ENCODE measurements at places on chromosomes 5 and 9.

DNA sequence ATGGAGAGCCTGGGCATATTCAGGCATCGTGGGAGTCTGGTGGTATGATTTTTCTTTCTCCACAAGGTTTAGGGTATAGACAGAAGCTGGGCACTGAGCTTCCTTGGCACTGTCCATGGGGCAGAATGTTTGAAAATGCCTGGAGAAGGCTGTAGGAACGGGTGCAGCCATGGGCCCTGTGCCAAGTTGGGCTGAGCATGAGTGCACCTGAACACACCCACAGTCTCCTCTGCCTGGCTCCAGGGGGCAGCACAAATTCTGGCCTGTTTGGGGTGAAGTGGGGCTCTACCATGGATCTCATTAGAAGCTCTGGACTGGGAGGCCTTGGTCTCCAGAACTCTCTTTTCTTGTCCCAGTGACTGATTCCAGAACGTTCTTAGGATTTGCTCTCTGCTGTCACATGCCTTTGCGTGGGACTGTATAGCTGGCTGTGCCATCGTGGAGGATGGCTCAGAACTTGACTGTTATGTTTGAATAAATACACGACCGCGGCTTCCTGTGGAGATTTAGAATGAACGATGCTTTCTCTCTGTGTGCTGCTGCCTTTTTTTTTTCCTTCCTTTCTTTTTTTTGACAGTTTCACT, 229.8 kb downstream of the FANCC start:
- DNase-seq = no peak

GRCh38 chr5:61370506-61370905, 38.4 kb downstream of the ZSWIM6 start:
- DNase-seq = no peak

DNA sequence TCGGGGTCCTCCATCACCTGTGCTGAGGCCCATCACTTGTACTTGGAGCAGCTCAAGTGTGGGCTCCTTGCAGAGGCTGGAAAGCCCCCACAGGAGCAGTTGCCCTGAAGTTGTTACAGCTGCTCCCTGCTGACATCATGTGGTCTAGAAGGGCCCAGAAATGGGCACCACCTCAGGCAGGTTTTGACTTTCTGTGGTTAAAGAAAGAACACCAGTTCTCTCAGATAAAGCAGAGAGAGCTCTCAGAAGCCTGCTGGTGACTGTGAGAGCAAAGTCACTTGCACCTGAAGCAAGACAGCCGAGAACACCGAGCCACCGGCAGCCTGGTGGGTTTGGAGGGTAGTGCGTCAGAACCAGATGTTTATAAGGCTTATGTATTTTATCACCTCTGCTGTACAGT, 70.4 kb downstream of the MVB12B start:
- peak; percentile 16 for DNase-seq

GRCh38 chr9:79233542-79233941, 338.2 kb upstream of the TLE4 start:
- no peak for DNase-seq

DNA sequence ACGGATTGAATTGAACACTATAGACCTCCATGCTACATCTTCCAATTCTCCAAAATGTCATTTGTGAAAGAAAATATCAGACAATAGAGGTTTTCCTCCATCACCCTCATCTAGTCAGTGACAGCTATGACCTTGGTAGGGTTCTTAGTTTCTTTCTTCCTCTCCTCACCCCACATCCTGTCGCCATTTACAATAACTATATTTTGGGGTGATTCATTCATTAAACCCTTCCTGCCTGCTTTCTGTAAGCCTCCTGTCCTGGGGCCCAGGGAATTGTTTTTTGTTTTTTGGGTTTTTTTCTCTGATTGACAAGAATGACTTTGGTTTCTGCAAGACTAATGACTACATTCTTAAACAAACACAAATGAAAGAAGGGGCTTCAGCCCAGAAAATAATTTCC, 82.6 kb downstream of the PRELID2 start:
- DNase-seq = no peak

GRCh38 chr9:105994970-105995369, 300.6 kb downstream of the TMEM38B start:
- no peak for DNase-seq

DNA sequence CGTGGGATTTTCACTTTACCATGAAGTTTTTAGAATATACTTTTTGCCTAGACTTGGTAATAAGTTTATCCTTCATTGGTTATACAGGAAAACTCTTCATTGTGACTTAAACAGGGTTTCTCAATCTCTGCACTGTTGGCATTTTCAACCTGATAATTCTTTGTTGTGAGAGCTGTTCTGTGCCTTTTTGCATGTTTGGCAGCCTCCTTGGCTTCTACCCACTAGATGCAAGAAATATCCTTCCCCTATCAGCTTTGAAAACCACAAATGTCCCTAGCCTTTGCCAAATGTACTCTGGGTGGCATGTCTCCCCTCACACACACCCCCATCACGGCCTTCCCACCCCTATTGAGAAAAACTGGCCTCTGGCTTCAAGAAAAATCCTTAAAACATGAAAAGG, 180.9 kb downstream of the ESM1 start:
- DNase-seq = no peak

- no peak for DNase-seq
These were observed 81.4 kb downstream of the TTC39B start for GRCh38 chr9:15225564-15226126.

- DNase-seq = no peak
These were observed 109.9 kb downstream of the TMEM174 start for GRCh38 chr5:73282923-73283322.

GRCh38 chr5:56610093-56610698, 205.2 kb upstream of the MAP3K1 start:
- DNase-seq = peak; percentile 23

DNA sequence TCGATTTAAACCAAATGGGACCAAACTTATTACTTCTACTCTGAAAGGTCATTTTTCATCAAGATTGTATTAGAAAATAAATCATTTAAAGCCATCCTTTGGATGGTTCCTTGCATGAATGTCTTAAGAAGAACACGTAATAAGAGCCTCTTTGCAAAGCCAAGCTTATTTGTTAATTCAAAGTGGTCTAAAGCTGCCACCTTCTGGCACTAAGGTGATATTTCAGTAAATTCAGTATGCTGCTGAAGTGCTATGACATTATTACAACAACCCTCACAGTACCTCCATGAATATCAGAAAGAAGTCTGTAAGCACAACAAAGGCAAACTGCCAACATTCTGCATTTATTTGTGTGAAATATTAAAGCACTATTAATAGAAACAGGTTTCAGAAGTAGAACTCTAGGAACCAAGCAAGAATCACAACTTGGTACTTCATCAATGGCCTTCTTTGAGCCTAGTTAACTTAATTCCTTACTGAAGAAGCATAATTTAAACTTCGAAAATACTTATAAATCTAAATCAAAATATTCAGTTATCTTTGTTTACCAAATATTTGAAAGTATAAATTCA, 53.1 kb upstream of the TYRP1 start:
- DNase-seq = no peak

DNA sequence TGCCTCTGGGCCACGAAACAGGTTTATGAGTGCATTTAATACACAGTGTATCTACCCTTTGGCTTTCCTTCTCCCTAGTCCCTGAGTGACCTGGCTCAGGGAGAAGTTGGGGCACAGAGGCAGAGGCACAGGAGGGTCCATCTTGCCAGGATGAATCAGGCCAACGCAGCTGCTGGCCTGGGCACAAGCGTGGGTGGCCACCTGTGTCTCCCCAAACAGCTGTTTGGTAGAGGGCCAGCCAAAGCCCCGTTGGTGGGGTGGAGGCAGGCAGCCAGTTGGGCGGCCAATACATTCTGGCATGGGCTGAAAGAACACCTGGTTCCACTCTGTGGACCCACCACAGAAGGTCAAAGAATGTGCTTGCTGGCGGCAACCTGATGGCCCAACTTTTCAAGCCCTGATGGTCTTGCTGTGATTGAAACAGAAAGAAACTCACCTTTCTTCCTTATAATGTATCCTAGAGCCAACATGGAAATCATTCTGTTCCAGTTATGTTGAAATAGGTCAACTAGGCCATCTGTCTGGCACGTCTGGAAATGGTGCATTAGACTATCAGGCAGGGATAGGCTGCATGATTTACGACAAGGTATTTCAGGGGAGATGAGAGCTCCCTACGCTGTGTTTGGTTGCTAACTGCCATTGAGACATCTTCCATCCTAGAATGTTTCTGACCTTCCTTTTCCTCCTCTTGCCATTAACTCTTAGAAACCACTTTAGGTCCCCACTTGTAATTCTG, 337.4 kb downstream of the ADAMTS6 start:
- DNase-seq = no peak

GRCh38 chr5:93192087-93192486, 388.9 kb downstream of the NR2F1-AS1 start:
- no peak for DNase-seq

DNA sequence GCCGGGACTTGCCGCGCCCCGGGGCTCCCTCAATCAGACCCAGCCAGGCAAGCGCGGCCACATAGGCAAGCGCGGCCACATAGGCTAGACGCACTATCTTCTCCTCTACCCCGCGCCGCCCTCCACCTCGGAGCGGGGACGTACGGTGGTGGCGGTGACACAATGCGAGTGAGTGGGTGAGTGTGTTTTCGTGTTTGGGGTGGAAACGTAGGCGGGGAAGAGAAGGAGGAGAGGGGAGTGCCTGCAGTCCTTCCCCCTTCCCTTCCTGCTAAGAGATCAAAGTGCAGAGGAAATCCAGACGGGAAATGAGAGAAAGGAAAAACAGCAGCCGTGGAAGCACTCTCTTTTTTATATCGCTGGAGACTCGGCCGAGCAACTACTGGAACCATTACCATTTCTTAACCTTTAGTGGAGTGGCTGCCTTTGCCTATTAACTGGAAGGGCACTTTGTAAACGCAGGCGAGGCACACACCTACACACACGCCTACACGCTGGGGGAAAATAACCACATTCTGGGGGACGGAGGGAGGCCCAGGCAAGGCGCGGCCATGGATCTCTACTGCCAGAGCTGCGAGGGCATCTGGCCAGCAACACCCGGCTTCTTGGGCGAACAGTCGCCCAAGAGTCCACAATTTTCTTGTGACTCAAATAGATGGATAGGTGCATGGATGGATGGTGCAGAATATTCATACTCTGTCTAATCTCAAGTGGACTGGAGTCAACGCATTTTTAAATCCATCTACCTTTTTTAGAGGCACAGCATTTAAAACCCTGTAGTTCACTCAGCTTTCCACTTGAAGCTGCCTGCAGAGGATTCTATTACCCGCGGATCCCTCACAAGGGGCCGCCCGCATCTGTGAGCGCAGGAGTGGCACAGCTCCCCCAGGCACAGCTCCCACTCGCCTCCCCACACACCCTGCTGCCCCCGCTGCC, 2.1 kb downstream of the EDIL3 start:
- no peak for DNase-seq

DNA sequence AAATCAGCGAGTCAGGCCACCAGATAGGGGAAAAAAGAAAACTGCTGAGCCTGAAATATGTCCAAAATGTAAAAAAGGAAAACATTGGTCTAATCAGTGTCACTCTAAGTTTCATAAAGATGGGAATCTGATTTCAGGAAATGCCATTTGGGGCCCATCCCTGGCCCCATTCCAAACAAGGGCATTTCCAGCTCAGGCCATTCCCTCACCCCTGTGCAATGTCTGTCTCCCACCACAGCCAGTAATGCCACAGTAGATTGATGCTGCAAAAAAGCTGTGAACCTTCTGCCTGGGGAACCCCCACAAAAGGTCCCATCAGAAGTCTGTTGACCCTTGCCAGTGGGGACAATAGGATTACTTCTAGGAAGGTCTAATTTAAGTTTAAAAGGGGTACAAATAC, 199.6 kb downstream of the YTHDC2 start:
- no peak for DNase-seq

DNA sequence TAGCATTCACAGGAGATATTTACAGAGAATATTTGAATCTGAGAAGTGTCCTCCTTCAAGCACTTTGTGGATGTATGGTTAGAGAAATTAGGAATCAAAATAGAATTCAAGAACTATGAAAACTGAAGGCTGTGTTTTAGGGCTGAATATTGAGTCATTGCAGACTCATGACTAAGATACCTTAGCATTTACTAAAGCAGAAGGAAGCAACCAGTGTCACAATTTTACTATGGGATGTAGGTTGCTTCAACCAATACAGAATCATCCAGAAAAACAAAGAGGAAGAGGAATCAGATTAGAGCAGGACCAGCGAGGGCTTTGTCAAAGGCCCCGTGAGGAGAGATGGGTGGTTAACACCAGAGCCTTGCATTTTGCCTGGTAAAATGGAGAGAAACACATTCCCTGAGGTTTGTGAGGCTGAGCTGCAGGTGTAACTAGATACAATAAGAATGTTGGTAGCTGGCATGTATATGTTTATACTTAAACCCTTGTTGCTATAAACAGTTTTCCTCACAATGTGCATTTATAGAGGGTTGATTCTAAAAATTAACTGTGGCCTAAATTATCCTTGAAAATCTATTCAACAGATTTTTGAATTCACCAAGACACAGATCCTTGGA, 518.1 kb downstream of the AGTPBP1 start:
- DNase-seq = no peak

GRCh38 chr9:114895521-114895991, 34.8 kb downstream of the TNFSF8 start:
- DNase-seq = no peak

Data from stimulated activated CD4-positive, alpha-beta T cell treated with anti-CD3 and anti-CD28 coated beads, TNF-alpha, amount 100 ng/mL, for 24 hours (primary cell).